ENCODE measurements at places on chromosomes 1 and 21.
A peak's percentile ranks its signal among the peaks of the same experiment; 100 is the strongest.

DNA sequence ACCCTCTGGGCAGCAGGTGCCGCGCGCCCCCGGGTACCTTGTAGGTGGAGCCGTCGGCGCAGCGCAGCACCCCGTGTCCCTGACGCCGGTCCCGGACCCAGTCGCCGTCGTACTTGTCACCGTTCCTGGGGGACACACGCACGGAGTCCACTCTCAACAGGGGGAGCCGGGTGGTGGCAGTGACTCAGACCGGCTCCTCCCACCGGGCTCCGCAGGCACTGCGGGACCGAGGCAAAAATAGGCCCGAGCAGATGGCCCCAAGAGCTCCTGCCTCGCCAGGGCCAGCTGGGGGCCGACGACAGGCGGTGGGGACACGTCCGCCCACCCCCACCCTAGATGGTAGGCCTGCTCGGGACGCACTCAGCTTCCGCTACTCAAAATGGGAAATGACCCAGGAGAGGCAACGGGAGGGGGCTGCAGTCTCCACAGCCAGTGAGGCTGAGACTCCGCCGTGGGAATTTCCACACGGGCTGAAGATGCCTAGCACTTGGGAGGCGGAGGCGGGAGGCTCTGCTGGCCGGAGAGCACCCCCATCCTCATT lies 6.3 kb downstream of the MORN1 start:
- DNase-seq, result no peak

DNA sequence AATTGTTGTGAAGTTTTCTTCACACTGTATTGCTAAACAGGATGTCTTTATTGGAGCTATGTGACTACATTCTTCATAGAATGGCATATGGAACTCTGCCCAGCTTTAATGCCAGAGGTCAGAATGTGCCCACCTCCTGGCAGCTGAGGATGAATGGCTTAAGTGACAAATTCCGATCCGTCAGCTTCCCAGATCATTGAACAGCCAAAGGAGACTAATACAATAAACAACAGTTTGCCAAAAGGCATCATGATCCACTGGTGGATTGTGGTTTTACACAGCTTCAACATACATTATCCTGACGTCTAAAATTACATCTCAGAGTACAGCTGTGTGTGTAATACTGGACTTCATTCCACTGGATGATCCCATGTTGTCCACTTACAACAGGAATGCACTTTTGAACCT lies 68.7 kb upstream of the C1orf105 start:
- no peak for DNase-seq

DNA sequence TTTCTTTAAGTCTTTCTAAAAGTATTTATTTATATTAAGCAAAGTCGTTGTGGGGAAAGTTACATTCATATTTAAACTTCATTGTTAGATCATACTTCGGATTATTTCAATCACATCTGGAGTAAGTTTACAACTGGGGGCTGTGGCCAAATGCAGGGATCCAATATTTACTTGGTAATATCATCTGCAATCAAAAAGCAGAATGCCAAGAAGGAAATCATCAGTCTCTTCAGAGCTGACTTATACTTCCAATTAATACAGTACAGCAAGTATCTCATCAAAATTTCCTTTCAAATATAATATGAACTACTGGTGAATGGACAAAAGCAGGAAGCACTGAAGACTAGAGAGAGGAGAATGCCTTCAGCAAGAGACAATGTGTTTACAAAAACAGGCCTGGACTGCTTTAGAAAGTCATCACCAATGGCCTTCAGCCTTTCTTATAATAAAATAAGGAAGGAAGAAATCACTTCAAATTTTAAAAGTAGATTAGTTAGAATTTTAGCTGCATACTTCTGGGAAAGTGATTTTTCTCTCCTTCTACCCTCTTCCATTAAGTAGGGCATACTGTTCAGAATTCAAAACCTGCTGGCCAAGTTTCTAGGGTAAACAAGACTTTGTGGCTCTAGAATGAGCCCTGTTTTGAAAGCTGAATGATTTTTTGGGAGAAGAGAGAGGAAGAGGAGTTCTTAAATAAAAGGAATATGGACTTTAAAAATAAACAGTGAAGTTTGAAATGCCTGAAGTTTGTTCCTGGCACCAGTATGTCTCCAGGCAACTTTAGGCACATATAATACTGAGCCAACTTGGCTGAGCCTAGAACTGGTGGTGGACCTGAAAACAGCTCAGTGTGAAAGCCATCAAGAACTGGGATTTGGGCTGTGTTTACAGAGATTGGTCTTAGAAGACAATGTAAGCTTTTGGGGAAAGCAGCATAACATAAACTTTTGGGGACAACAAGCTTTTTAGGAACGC lies 22.2 kb upstream of the MYOC start:
- DNase-seq, result no peak

DNA sequence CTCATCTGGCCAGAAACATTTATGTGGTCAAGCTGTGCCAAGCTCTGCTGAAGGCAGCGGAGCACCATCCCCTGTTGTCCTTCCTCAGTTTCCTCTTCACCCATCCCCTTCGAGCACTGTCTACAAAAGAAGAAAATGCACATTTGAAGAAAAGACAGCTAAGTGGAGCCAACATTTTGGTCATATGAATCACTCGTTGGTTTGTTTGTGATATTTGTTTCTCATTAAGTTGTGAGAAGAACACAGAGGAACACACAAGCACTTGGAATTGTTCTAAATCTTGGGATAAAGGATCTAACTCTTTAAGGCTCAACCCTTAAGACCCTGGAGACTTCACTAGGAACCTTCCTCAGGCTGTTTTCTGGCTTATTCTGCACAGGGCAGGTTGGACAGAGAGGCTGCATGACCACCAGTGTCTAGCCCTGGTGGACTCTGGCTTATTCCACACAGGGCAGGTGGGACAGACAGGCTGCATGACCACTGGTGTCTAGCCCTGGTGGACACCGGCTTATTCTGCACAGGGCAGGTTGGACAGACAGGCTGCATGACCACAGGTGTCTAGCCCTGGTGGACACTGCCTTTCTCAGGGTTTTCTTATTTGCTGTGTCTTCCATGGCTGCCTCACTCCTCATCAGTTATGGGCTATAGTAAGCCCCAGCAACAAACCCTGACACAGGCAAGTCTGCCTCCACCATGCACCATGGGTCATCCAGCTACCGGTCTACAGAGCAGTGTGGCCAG lies 35.3 kb upstream of the COL6A2 start:
- DNase-seq, result no peak

DNA sequence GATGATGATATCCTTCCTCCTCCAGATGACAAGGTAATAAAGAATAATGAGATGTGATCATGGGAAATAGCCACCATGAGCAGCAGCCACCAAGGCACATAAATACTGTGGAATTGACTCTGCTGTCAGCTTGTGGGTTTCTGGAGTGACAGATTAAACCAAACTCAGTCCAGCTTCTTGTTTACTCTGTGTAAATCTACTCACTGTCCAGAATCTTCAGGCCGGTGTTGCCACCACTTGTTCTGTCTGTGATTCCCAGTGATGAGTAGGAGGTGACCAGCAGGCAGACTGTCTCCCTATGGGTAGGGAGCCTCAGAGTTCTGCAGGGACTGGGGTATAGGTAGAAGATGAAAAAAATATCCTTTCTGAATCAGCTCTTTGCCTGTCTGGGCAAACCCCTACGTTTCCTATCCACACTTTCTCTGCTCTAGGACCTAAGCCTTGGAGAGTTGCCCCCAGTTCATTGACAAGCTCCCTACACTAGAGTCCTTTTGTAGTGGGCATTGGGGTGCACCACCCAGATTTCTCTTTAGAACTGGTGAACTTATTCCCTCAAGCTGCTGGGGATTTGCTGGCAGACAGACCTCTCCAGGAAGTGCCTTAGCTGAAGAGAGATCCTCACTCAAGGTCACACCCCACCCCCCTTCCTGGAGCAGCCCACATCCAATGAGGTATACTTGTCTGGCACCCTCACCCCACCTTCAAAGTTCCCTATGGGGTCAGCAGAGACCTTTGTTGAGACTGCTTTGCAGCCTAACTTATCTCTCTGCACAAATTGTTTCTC lies 47.6 kb downstream of the ATP1A1 start:
- no peak for DNase-seq

GRCh38 chr21:44872649-44873355 lies 688 bp downstream of the PTTG1IP start:
- DNase-seq, result peak; percentile 51

- DNase-seq, result no peak
Measured at GRCh38 chr1:180507795-180508724, 5.7 kb upstream of the ACBD6 start.

- no peak for DNase-seq
Measured at GRCh38 chr1:212021563-212021962, 13.8 kb downstream of the INTS7 start.

GRCh38 chr1:99652881-99653281 lies 7.0 kb downstream of the PALMD start:
- no peak for DNase-seq

DNA sequence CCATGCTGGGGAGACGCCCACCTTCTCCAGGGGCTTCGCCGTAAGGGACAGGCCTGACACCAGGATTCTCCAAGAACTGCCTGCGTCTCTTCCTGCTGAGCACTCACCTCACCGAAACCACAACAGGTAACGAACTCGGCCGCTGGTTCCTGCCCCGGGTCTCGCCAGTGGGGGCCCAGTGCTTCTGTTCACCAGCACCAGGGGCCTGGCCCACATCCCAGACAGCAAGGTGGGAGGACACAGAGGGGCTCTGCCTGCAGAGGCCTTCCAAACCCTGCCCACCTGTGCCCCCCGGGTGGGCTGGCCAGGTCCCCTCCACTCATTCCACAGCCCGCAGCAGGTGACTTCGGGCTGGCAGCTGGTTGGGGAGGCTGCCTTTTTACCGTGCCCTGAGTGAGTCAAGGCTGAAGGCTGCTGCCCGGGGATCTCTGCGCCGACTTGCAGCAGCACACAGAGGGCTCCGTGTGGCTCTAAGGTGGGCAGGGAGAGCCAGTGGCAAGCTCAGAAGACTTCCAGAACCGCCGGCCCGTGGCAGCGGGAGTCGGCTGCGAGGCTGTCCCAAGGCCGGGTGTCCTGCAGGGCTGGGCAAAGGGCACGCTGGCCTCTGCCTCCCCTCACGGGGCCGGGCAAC lies 14.7 kb upstream of the COL18A1 start:
- DNase-seq, result no peak

DNA sequence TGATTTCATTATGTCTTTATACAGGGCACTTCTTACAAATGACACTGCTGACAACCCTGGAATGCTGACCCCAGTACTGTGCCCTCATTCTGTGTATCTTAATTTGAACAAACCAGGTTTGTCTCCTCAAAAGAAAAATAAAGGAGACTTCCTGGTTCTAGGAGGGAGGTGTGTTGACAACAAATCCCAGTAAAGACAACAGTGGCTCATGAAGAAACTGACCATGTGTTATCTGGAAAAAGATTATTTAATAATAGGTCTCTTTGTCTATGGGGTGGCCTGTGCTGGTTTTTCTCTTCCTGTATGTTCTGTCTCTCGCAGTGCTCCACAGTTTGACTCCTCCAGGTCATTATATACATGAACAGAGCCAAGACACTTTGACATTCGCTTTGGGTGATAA lies 454.6 kb downstream of the LMO4 start:
- DNase-seq, result no peak

GRCh38 chr1:81220614-81221071 lies 580.1 kb upstream of the ADGRL2 start:
- DNase-seq, result no peak

- peak; percentile 38 for DNase-seq
Measured at GRCh38 chr1:157403203-157403602, 149.1 kb downstream of the FCRL5 start.

- DNase-seq, result peak; percentile 93
Measured at GRCh38 chr1:42035205-42035829, 116.6 kb upstream of the HIVEP3 start.

GRCh38 chr1:168050880-168051279 lies 85.8 kb downstream of the GPR161 start:
- no peak for DNase-seq

- DNase-seq, result no peak
Measured at GRCh38 chr1:116697548-116698243, 30.2 kb upstream of the IGSF3 start.

GRCh38 chr1:243980471-243980870 lies 70.6 kb upstream of the ZBTB18 start:
- no peak for DNase-seq

GRCh38 chr1:80656014-80656636 lies 1144.6 kb upstream of the ADGRL2 start:
- no peak for DNase-seq

GRCh38 chr21:25115021-25115420 lies 492.3 kb downstream of the MRPL39 start:
- no peak for DNase-seq

GRCh38 chr1:166956872-166957271 lies 18.5 kb downstream of the ILDR2 start:
- no peak for DNase-seq

- no peak for DNase-seq
Measured at GRCh38 chr1:159084152-159084551, 7.6 kb upstream of the AIM2 start.

GRCh38 chr1:75613916-75614315 lies 3.0 kb upstream of the SLC44A5 start:
- no peak for DNase-seq

DNA sequence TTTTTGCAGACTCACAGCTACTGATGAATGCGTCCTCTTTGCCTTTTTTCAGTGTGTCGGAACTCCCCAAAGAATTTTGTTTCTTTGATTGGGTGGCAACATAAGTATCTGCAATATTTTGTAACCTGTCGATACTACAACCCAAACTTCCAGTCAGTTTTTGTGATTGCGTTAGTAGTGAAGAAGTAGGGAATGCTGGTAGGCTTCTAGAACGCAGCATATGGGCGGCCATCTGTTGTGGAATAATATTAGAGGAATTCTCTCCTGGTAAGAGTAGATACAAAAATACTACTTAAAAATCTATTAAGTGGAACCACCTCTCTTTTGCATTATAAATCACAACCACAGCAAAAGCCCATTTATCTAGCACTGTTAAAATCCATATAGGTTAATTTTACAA lies 107.4 kb downstream of the LYST start:
- no peak for DNase-seq

GRCh38 chr1:9234223-9235095 lies at the start of gene H6PD:
H6PD (plus strand) TSS chr1:9234774; CDS start chr1:9244935, 10,161 bp downstream.
- DNase-seq, result peak; percentile 99

DNA sequence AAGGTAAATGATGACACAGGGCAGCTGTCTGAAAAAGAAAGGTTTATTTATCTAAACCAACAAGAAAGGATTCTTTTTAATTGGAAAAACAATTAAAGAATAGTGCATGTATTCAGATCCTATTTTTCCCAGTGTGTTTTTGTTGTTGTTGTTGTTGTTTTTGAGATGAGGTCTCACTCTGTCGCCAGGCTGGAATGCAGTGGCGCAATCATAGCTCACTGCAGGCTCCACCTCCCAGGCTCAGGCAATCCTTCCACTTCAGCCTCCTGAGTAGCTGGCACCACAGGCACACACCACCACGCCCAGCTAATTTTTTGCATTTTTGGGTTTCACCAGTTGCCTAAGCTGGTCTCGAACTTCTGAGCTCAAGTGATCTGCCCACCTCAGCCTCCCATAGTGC lies 22.1 kb downstream of the NEK2 start:
- DNase-seq, result no peak

- DNase-seq, result no peak
Measured at GRCh38 chr1:36773827-36774541, 260.3 kb downstream of the GRIK3 start.

DNA sequence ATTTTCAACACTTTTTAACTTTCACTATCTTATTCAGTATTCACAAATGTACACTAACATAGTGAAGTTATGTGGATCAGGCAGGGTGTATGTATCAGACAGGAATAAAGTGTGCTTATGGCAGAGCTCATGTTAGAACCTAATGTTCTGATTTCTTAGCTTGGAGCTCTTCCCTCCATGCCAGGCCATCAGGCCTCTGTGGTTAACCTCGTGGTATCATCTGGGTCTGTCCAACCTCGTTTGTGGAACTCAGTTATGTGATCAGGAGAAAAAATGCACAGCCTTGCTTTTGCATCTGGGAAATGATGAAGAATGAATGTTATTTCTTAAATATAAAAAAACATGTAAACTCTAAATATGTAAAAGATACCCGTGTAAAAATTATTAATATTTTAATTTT lies 86.9 kb downstream of the MPZL1 start:
- no peak for DNase-seq
